ENCODE measurements at places on chromosomes 16 and 17. TPM values are rescaled to one million over a fixed set of nuclear protein-coding genes. Genes with fewer than 3 reads are reported as not detected.

DNA sequence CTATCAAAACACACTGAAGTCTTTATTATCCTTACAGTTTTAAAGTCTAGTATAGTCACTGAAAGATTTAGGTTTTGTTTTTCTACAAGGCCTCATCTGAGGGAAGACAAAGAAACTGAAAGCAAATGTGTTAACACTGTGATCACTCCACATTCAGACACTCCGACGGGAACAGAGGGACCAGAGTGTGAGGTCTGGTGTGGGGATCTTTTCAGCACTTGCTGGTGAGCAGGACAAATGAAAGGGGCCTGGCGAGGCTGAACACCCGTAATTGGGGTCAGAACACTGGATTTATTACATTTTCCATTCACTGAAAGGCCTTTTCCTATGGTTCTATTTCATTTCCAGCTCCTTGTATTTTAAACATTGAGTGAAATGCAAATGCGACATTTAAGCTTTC lies 910.5 kb downstream of the CDH11 start:
- DNase-seq: no peak
- H3K4me3 ChIP-seq: no peak overlapping the region
- peaks cover 2% of the 10 kb centered on the region for H3K4me1 ChIP-seq
- no peaks in the 10 kb centered on the region for H3K36me3 ChIP-seq
- H3K27me3 ChIP-seq: peaks cover 9% of the 10 kb centered on the region

WDR45B gene
- total RNA-seq: 78.5 TPM

SDR42E1 gene
- total RNA-seq: not detected

KCNJ2 gene
- total RNA-seq: not detected

OR3A3 gene
- not detected for total RNA-seq
